ENCODE measurements at places on chromosomes 12 and 14. TPM values are rescaled to one million over a fixed set of nuclear protein-coding genes. Genes with fewer than 3 reads are reported as not detected.

CD69 gene
- 1.7 TPM for total RNA-seq

FLRT2 gene
- total RNA-seq = 18.4 TPM

ATG2B gene
- total RNA-seq = 14.5 TPM

PRKCH gene
- total RNA-seq = 25.8 TPM

FAIM2 gene
- 10.4 TPM for total RNA-seq

JPH4 gene
- total RNA-seq = 0.20 TPM

All from right cardiac atrium (tissue), 5 donors.